ENCODE measurements at places on chromosomes 13 and 19. TPM values are rescaled to one million over a fixed set of nuclear protein-coding genes. Genes with fewer than 3 reads are reported as not detected.

The ATP4B gene
- total RNA-seq = not detected

The ITGBL1 gene
- total RNA-seq = not detected

The PLEKHA4 gene
- total RNA-seq = 1.3 TPM

The RRAS gene
- total RNA-seq = 8.7 TPM

The RUBCNL gene
- 12.6 TPM for total RNA-seq

The ZNF440 gene
- total RNA-seq = 9.1 TPM

The PCDH9 gene
- total RNA-seq = 1.5 TPM

The S1PR4 gene
- 81.6 TPM for total RNA-seq

The ZNF506 gene
- 71.5 TPM for total RNA-seq

The MTUS2 gene
- 0.10 TPM for total RNA-seq

The LILRB5 gene
- 0.10 TPM for total RNA-seq

The FGF14 gene
- total RNA-seq = under 0.01 TPM

The NPAS1 gene
- total RNA-seq = 0.10 TPM

The ZNF69 gene
- total RNA-seq = 2.3 TPM

The KCNC3 gene
- 2.1 TPM for total RNA-seq

The CGB2 gene
- not detected for total RNA-seq

The SAE1 gene
- total RNA-seq = 29.5 TPM

The ZNF420 gene
- total RNA-seq = 3.8 TPM

The ZNF569 gene
- 6.0 TPM for total RNA-seq

The ZNF85 gene
- 4.1 TPM for total RNA-seq

The RFXANK gene
- 30.4 TPM for total RNA-seq

The ZNF584 gene
- 1.3 TPM for total RNA-seq

The FXYD5 gene
- total RNA-seq = 179 TPM

The ARGLU1 gene
- total RNA-seq = 127 TPM

The RTBDN gene
- total RNA-seq = 0.21 TPM

The F2RL3 gene
- 1.7 TPM for total RNA-seq

The ZNF99 gene
- total RNA-seq = under 0.01 TPM

The IER2 gene
- 222 TPM for total RNA-seq

The ZNF229 gene
- 0.21 TPM for total RNA-seq

The TMEM272 gene
- total RNA-seq = 1.0 TPM

The NOTCH3 gene
- total RNA-seq = 0.31 TPM

The ANKLE1 gene
- total RNA-seq = 0.94 TPM

The DNAJB1 gene
- total RNA-seq = 265 TPM

The PIAS4 gene
- 12.0 TPM for total RNA-seq

The PRTN3 gene
- 0.31 TPM for total RNA-seq

The GRK1 gene
- not detected for total RNA-seq

The DPF1 gene
- not detected for total RNA-seq

The KLK5 gene
- total RNA-seq = not detected

The DUS3L gene
- total RNA-seq = 42.8 TPM

The SH2D3A gene
- total RNA-seq = 14.0 TPM

The KLK6 gene
- total RNA-seq = not detected

The PINLYP gene
- total RNA-seq = 0.63 TPM

Data from mononuclear cell (primary cell).